ENCODE measurements at places on chromosomes 12 and 14. TPM values are rescaled to one million over a fixed set of nuclear protein-coding genes. Genes with fewer than 3 reads are reported as not detected.
A peak's percentile ranks its signal among the peaks of the same experiment; 100 is the strongest.

MSI1 gene
- not detected for total RNA-seq

DNA sequence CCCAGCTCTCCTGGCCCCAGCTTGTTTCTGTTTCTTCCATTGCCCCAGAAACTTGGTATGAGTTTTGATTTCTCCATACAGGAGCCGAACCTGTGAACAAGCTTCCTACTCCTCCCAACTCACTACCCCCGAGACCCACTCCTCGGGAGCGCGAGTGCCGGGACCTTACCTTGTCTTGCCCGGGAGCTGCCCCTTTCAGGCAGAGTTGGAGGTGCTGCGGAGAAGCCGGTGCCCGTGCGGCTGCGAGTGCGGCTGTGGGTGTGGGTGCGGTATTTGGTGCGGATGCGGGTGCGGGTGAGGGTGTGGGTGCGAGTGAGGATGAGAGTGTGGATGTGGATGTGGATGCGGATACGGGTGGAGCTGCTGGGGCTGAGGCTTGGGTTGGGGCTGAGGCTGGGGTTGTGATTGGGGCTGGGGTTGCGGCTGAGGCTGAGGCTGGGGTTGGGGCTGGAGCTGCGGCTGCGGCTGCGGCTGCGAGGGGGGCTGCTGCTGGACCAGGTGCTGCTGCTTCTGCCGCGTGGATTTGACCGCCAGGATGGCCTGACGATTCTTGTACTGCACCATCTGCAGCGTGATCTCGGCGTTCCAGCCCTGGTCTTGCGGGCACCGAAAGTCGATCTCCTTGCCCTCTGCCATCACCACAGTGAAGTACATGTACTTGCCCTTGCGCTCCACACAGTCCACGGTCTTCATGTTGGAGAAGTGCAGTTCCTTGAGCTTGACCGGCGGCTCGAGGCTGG, 1.1 kb downstream of the PHLDA1 start:
- H3K27me3 ChIP-seq, result no peaks in the 10 kb centered on the region
- peak overlapping the region; percentile 96 for H3K27ac ChIP-seq
- H3K4me1 ChIP-seq, result peaks cover 39% of the 10 kb centered on the region
- H3K36me3 ChIP-seq, result peaks cover 26% of the 10 kb centered on the region
- DNase-seq, result peak; percentile 72

- peaks cover 6% of the 10 kb centered on the region for H3K36me3 ChIP-seq
- no peak overlapping the region for H3K27ac ChIP-seq
- no peaks in the 10 kb centered on the region for H3K27me3 ChIP-seq
- H3K4me1 ChIP-seq, result peaks cover 11% of the 10 kb centered on the region
- DNase-seq, result peak; percentile 80
Measured at GRCh38 chr14:92578511-92578910, 64.9 kb downstream of the RIN3 start.

- H3K27ac ChIP-seq, result peak overlapping the region; percentile 55
- no peaks in the 10 kb centered on the region for H3K27me3 ChIP-seq
- H3K4me1 ChIP-seq, result peaks cover 14% of the 10 kb centered on the region
- DNase-seq, result peak; percentile 84
- H3K4me3 ChIP-seq, result no peak overlapping the region
Measured at GRCh38 chr14:74824997-74825396, 50.9 kb downstream of the PROX2 start.

- no peaks in the 10 kb centered on the region for H3K27me3 ChIP-seq
- peak; percentile 45 for DNase-seq
- H3K36me3 ChIP-seq, result peaks cover 62% of the 10 kb centered on the region
- H3K4me1 ChIP-seq, result peaks cover 22% of the 10 kb centered on the region
- no peak overlapping the region for H3K27ac ChIP-seq
- no peak overlapping the region for H3K4me3 ChIP-seq
Measured at GRCh38 chr12:132771126-132771838, 9.7 kb upstream of the ANKLE2 start.

- no peaks in the 10 kb centered on the region for H3K4me1 ChIP-seq
- H3K36me3 ChIP-seq, result peaks cover 11% of the 10 kb centered on the region
Measured at GRCh38 chr12:53308276-53308675, 8.8 kb downstream of the MYG1 start.

DNA sequence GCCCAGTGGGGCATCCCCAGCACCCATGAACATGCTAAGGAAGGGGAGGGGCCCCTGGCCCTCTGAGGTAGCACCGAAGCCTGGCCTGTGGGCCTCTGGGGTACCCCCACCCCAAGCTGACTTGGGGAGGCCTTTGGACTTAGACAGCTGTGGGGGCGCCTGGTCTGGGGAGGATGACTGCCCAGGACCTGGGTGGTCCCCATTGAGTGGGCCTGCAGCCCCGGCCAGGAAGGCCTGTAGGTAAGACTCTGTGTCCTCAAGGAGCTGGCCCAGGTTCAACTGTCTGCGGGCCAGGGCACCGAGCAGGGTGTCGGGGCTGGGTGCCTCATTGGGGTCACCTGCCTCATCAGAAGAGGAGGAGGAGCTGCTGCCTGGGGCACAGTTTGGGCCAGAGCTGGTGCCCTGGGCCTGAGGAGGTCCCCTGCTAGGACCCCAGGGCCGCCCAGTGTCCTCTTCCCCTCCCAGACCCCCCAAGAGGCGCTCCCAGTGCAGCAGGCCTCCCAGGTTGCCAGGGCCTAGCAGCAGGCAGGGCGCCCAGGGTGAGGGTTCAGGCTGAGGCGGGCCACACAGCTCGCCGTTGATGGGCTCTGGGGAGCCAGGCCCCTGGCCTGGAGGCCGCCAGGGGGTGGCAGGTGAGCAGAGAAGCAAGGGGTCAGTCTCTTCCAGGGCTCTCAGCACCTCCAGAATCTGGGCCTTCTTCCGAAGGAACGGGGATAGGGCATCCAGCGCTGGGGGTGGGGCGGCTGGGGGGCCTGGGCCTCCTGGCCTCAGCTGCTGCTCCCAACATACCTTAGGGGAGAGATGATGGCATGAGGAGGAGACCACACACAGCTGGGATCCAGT, 31.4 kb downstream of the NCKAP5L start:
- H3K36me3 ChIP-seq, result peaks cover 28% of the 10 kb centered on the region
- no peaks in the 10 kb centered on the region for H3K27me3 ChIP-seq
- no peak for DNase-seq
- no peaks in the 10 kb centered on the region for H3K4me1 ChIP-seq
- no peak overlapping the region for H3K4me3 ChIP-seq

BCL7A gene
- 4.2 TPM for total RNA-seq

DNA sequence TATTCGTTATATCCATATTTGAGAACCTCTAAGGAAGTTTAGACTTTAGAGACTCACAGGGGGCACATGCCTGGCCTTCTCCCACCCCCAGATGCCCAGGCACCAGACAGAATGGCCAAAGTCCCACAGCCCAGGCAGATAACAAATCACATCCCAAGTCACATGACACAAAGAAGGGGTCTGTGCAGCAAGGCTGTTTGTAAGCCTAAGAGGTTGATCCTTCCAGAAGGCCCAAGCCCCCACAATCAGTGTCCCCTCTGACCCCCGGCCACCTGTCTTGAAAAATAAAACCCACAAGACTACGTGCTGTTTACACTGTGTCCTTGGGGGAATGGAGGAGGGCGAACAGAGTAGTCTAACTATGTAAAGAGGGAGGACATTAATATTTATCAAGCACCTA, 5.1 kb downstream of the CTDSP2 start:
- no peaks in the 10 kb centered on the region for H3K27me3 ChIP-seq
- H3K4me3 ChIP-seq, result no peak overlapping the region
- no peak overlapping the region for H3K27ac ChIP-seq
- peaks cover 72% of the 10 kb centered on the region for H3K4me1 ChIP-seq

DNA sequence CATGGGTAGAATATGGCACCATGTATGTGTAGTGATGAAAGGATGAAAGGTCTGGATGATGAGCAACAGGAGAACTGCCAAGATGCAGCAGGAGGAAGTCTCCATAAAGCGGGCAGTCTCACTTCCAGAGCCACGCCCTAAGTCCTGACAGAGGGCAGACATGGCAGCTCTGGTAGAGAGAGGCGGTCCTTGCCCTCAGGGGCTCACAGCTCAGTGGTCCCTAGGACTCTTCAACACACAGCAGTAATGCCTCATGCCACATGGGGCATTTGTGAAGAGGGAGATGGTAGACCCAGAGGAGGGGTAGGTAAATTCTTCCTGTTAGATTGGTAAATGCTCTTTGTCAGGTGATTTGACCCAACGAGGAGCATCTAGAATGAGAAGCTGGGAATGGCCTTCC, 1088.4 kb downstream of the BCL11B start:
- H3K27ac ChIP-seq, result no peak overlapping the region
- no peaks in the 10 kb centered on the region for H3K36me3 ChIP-seq
- no peak for DNase-seq

OR6C75 gene
- not detected for total RNA-seq

DNA sequence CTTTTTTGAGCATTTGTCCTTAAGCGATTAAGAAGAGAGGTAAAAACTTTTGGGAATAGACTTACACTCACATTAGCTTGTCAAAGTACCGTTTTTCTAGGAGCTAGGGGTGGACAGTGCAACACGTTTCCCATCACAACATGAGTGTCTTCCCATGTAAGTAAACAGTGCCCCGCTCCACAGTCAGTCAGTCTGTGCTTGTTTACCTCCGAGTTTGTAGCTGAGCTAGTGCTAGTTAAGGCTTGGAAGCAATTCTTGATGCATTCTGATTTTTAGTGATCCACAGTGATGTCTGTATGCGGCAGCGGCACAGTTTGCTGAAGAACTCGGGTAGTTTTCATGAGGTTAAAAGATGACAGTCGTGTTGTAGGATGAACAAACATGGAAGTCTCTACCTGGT, 941 bp downstream of the ZDHHC17 start:
- peak; percentile 49 for DNase-seq
- peak overlapping the region; percentile 96 for H3K27ac ChIP-seq
- H3K27me3 ChIP-seq, result no peaks in the 10 kb centered on the region
- 0 out of 2 replicates have a peak, but pooled peaks cover 7% of the 10 kb centered on the region for H3K4me1 ChIP-seq
- peak overlapping the region; percentile 90 for H3K4me3 ChIP-seq

DNA sequence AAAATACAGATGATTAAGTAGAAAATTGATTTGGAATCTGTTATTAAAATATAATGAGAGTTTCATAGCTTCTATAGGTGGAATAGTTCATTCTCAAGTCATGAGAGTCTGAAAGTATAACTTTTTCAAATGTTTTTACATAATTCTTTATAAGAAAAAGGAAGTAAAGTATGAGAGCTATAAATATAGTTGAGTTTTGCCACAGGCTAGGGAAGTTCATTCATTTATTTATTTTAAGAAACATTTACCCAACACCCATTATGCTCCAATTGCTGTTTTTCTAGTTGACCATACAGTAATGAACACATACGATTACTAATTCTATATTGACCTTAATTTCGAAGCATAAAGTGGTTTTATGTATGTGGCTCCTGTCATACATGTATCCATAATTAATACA, 24.8 kb downstream of the LRRIQ1 start:
- no peak overlapping the region for H3K4me3 ChIP-seq
- H3K27me3 ChIP-seq, result no peaks in the 10 kb centered on the region
- no peak for DNase-seq
- no peaks in the 10 kb centered on the region for H3K36me3 ChIP-seq
- H3K4me1 ChIP-seq, result no peaks in the 10 kb centered on the region

SLCO1B1 gene
- not detected for total RNA-seq

DNA sequence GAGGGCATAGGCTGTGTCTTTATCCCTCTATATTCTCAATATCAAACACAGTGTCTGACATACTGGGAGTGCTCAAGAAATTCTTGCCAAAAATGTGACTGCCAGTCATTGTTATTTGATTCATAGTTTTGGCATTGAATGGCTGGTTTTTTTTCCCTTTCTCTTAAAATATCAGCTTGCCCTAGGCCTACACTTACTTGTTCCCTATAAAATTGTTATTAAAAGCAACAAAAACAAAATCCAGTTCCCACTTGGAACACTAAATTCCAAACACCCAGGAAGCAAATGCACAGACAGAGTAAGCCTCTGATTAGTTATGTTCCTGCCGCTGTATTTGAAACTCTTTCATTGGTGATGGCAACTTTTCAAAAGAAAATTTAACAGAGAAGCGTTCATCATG, 110.7 kb downstream of the WIF1 start:
- H3K27ac ChIP-seq, result no peak overlapping the region
- DNase-seq, result no peak
- no peaks in the 10 kb centered on the region for H3K36me3 ChIP-seq
- peaks cover 5% of the 10 kb centered on the region for H3K27me3 ChIP-seq
- H3K4me1 ChIP-seq, result no peaks in the 10 kb centered on the region
- H3K4me3 ChIP-seq, result no peak overlapping the region

GRCh38 chr12:68572661-68573060, 38.0 kb upstream of the RAP1B start:
- H3K36me3 ChIP-seq, result no peaks in the 10 kb centered on the region
- DNase-seq, result peak; percentile 31
- no peak overlapping the region for H3K4me3 ChIP-seq
- H3K27me3 ChIP-seq, result no peaks in the 10 kb centered on the region
- peaks cover 9% of the 10 kb centered on the region for H3K4me1 ChIP-seq

GRCh38 chr12:105417732-105418131, 87.2 kb downstream of the C12orf75 start:
- H3K4me3 ChIP-seq, result no peak overlapping the region
- H3K36me3 ChIP-seq, result no peaks in the 10 kb centered on the region
- H3K4me1 ChIP-seq, result peaks cover 30% of the 10 kb centered on the region
- no peaks in the 10 kb centered on the region for H3K27me3 ChIP-seq

GRCh38 chr12:4663971-4664505, 15.1 kb downstream of the NDUFA9 start:
- peak overlapping the region; percentile 83 for H3K27ac ChIP-seq
- H3K36me3 ChIP-seq, result peaks cover 55% of the 10 kb centered on the region
- peak; percentile 93 for DNase-seq
- peaks cover 17% of the 10 kb centered on the region for H3K4me1 ChIP-seq
- peak overlapping the region; percentile 4 for H3K4me3 ChIP-seq
- no peaks in the 10 kb centered on the region for H3K27me3 ChIP-seq

DNA sequence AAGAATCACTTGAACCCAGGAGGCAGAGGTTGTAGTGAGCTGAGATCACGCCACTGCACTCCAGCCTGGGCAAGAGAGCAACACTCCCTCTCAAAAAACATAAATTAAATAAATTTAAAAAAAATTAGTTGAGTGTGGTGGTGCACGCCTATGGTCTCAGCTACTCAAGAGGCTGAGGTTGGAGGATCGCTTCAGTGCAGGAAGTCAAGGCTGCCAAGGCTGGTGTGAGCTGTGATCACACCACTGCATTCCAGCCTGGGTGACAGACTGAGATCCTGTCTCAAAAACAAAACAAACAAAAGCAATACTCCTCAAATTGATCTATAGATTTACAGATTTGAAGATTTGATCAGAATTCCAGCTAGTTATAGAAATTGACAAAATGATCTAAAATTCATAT, 92.7 kb upstream of the RESF1 start:
- no peaks in the 10 kb centered on the region for H3K36me3 ChIP-seq
- H3K27ac ChIP-seq, result no peak overlapping the region
- DNase-seq, result no peak
- H3K27me3 ChIP-seq, result no peaks in the 10 kb centered on the region
- H3K4me1 ChIP-seq, result no peaks in the 10 kb centered on the region

CELA1 gene
- not detected for total RNA-seq

GRCh38 chr14:62956413-62956812, 88.8 kb downstream of the KCNH5 start:
- no peaks in the 10 kb centered on the region for H3K27me3 ChIP-seq
- no peak overlapping the region for H3K4me3 ChIP-seq
- H3K36me3 ChIP-seq, result no peaks in the 10 kb centered on the region
- DNase-seq, result no peak
- H3K27ac ChIP-seq, result no peak overlapping the region
- H3K4me1 ChIP-seq, result no peaks in the 10 kb centered on the region

PLD4 gene
- total RNA-seq, result not detected

DNA sequence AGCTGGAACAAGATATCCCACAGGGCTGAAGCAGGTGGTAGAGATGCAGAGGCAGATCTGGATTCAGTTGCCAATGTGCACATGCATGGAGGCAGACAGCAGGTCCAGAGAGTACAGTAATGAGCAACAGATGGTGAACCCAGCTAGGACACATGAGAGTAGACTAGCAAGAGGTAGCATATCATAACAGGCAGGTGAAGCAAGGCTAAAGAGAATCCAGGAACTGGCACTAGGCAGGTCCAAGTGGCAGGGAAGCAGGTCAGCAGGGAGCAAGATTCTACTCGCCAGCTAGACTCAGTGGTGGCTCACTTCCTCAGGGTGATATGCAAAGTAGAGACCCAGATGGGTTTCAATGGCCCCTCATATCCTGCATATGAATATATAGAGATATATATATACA, 15.3 kb upstream of the MYF6 start:
- no peaks in the 10 kb centered on the region for H3K27me3 ChIP-seq
- DNase-seq, result no peak
- H3K36me3 ChIP-seq, result no peaks in the 10 kb centered on the region

Data from GM23248 (cell line).